ENCODE measurements at places on chromosomes 1 and 21.

DNA sequence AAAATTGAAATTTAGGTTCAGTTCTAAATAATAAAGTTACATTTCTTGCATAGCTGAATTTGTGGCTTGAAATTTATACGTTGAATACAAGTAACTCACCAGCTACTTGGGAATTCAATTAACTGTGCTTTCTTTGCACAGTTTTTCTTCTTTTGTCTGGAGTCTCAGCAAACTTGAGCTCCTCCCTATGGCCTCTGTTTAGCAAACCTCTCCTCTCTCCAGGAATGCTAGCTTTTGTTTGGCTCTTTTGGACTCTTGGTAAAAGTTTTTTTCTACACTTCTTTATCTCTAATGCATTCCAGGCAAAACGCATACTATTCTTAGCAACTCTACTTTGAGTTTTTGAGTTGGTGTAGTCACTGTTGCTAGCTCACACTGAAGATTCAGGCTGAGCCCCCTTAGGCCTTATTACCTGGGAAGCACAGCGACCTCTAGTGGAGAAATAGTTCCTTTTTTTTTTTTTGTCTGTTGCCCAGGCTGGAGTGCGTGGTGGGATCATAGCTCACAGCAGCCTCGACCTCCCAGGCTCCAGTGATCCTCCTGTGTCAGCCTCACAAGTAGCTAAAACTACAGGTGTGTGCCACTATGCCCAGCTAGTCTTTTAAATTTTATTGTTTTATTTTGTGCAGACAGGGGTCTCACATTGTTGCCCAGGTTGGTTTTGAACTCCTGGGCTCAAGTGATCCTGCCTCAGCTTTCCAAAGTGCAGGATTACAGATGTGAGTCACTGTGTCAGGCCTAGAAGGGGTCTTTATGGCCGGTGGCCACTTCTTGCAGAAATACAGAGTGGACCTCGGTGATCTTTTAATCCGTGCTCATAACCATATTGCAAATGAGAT lies 61.7 kb downstream of the CASQ2 start:
- peak; percentile 57 for DNase-seq

DNA sequence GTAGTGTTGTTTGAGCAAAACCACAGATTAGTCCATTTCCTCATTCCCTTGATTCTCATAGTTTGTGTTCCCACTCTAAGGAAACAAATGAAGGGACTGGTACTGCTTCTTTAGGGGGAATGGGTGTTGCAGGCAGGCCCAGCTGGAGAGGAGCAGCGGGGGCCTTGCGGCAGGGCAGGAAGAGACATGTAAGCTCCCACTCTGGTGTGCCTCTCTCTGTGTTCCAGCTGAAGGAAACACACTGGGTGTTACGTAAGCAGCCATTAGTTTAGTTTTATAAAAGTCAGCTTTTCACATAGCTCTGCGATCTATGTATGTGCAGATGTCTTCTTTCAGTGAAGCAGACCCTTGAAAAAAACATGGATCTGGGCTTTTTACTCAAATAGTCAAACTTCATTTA lies 99.5 kb downstream of the CACHD1 start:
- no peak for DNase-seq

DNA sequence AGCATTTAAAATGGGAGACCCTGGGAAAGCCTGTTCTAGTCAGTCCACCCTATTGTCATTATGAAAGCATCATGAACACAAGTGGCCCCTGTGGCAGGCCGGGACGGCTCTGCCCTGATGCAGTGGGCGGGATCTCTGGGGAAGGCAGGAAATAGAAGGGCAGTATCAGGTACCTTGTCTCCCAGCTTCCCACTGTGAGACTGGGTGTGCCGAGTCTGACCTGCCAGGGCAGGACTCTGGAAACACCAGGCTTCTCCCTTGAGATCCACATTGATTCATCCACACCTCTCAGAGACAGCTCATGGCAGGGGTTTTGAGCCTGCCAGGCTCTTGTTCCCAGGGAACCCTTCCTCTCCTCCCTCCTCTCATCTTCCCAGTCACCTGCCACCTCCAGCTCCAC lies 24.5 kb upstream of the GNPAT start:
- DNase-seq = no peak

GRCh38 chr1:64082459-64082858 lies 121.0 kb upstream of the UBE2U start:
- DNase-seq = no peak

GRCh38 chr1:223341121-223341520 lies 22.9 kb downstream of the SUSD4 start:
- DNase-seq = no peak

- no peak for DNase-seq
Measured at GRCh38 chr1:9435854-9436640, 103.2 kb upstream of the SLC25A33 start.

DNA sequence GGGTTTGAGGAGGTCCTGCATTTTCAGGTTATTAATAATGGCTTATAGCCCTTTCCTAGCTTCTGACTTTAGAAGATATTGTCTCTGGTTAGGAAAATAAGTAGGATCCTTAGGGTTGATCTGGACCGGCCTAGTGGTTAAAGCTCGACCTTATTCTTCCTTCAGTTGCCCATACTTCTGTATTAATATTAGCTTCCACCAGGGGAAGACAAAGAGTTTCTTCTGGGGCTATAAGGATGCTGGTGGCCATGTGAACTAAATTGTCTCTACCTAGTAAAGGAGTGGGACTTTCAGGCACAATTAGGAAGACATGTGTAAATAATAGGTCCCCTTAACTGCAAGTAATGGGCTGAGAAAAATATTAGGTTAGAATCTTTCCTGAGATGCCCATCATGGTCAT lies 20.6 kb upstream of the FCGR2A start:
- no peak for DNase-seq

- no peak for DNase-seq
Measured at GRCh38 chr1:59229138-59229537, 67.8 kb upstream of the FGGY start.

DNA sequence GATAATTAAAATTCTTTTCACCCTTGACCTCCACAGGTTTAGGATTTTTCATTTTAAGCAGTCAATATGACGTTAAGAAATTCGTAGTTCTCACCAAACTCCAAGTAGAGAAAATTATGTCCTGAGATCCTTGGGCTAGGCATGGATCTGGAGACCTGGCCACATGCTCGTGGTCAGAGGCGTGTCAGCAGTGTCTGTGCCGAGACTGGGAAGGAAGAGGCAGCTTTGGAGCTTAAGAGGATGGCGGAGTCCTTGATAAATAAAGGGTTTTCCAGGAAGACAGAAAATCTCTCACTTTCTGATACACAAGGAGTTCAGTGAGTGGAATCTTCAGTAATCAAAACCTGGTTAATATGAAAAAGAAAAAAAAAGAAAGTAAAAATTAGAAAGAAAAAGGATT lies 17.0 kb downstream of the RHOU start:
- DNase-seq = no peak

GRCh38 chr1:152228831-152229230 lies 4.8 kb upstream of the HRNR start:
- DNase-seq = no peak

- no peak for DNase-seq
Measured at GRCh38 chr1:117177376-117177775, 33.4 kb downstream of the VTCN1 start.

GRCh38 chr1:62333441-62333840 lies 14.2 kb upstream of the KANK4 start:
- DNase-seq = no peak
